ENCODE measurements at places on chromosomes 7 and 10.

DNA sequence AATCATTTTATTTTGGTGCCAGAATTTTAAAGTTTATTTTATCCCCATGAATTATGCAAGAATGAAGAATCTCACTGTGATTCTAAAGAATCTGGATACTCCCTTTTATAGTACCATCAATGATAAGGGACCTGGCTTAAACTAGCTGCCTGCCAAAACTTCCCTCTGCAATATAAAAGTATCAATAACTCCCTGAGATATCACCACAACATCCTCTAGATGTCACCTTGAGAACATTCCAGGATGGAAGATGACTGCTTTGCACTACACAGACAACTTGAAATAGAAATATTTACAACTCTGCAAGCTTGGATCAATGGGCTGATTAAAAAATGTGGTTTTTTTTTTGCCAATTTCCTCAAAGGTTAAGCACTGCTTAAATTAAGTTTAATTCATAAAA lies 142.1 kb downstream of the SLC25A13 start:
- no peak for DNase-seq

DNA sequence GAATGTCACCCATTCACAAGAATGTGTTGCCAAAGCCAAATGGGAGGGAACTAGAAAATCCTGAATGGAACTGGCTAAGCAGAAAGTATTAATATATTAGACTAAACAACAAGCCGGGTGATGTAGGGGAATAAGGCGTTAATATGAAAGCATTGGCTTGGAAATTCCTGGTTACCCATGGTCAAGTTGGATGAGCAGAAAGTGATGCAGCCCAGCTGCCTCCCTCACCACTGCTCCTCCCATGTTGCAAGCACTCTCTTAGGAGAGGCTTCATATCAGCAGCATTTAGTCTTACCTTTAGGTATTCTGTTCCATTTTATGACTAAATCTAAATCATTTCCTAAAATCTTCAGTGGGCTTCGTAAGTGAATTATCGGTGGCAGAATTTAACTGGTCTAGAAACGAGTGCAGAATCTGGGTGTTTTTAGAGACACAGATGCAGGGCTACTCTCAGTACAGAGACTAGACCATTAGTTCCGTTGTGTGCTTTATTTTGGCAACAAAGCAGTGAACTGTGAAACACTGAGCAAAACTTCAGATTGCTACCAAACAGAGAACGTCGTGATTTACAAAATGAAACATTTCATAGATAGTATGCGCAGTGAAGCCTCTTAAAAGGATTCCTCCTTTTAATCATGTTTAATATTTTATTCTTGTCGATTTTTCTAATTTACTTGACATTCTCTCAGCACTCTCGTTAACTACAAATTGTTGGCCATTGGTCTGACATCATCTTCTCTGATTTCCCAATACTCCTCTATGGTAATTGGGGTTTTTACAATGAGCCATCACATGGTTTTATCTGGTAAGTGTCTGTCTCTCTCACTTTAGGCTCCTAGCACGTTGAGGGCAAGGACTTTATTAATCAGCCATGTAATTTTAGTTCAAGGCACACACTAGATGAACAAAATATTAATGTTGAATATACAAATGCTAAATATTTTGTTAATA lies 22.0 kb upstream of the HGF start:
- no peak for DNase-seq

DNA sequence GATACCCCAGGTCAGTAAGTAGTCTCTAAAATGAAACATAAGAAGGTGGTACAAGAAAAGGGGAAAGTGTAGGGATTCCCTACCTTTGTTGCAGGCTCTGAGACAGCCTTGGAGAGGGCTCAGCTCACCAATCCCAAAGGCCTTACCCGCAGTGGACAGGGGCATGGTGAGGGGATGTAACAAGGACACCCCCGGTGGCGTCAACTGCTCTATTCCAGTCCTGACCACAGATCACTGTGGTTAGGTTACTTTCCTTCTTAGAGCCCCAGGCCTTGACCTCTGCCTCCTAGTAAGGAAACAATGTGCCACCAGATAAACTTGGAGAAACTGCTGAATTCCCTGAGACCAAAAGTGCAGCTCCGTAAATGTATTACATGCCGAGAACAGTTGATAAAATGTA lies 17.5 kb downstream of the PLXNA4 start:
- DNase-seq: no peak

DNA sequence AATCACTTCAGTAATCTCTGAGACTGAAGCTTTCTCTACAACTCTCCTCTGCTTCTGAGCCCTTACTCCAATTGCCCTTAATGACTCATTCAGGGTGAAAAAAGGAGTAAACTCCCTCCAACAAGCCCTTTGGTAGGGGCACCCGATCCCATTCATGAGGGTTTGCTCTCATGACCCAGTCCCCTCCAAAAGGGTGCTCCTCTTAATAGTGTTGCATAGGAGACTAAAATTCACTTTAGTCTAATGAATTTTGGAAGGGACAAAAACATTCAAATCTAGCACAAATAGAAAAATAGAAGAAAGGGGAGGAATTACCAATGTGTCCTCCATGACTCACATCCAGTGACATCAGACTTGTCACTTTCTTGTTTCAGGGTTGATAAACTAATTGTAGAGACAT lies 66.2 kb upstream of the CCNY start:
- no peak for DNase-seq

DNA sequence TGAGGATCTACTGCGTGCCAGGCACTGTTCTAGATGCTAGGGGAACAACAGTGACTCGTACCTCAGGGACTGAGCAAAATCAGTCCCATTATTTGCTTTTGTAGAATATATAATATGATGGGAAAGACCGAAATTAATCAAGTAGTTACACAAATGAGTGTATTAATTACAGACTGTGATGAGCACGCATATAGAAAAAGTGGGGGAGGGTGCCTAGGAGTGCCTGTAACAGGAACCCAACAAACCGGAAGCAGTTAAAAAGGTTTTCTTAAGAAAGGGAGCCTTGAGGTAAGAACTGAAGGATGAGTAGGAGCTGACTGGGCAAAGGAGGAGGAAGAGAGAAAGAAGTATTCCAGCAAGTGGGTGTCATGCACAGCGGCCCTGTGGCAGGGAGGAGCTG lies 28.2 kb upstream of the IL6 start:
- no peak for DNase-seq

GRCh38 chr10:4947635-4948596 lies 15.3 kb upstream of the AKR1C1 start:
- no peak for DNase-seq

- no peak for DNase-seq
Observed at GRCh38 chr10:60135020-60135419, 228.7 kb upstream of the CCDC6 start.

DNA sequence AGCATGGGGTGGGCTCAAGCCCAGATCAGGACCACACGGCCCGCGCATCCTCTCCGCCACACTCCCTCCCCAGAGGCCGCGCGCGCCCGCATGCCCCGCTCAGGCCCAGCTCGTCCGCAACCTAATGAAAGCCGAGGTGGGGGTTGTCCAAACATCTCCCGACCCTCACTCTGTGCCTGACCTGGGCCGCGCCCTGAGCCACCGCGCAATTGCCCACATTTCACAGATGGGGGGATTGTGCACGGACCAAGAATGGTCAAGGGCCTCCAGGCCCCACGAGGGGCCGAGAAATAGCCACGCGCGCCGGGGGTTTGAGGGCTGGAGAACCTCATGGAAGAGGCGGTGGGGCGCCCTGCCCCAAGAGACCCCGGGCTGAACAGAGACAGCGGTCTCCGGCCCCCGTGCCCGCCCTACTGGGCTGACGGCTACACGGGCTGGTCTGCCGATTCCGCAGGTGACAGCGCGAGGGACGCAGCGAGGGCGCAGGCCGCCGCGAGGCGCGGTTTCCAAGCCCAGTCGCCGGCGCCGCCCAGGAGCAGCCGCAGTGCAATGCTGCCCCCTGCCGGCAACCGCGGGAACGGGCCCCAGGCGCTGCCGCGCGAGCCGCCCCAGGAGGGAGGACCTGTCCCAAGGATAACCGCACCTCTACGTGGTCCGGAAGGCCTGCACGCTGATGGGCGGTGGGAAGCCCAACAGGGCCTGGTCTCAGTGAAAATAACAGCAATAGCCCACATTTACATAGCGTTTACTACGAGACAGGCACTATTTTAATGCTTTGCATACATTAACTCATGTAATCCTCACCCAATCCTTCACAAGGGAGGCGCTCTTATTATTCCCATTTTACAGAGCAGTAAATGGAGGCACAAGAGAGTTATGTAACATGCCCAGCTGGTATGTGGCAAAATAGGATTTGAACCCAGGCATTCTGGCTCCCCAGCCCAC lies 10.5 kb upstream of the GRID1 start:
- DNase-seq: peak; percentile 81

DNA sequence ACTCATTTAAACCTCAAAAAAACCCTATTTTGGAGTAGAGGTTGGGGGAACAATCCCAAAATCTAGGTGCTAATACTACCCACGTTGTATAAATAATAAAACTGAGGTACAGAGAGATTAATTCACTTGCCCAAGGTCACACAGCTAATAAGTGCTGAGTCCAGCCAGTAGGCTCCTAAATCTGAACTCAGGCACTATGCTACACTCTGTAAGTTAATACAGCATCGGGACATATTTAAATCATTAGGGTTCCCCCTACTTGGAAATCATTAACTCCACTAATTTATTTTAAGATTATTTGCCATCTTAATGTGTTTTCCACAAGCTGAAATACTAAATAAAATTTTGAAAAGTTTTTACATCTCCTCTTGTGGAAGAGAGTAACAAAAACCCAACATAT lies 24.2 kb downstream of the PIP4K2A start:
- no peak for DNase-seq

DNA sequence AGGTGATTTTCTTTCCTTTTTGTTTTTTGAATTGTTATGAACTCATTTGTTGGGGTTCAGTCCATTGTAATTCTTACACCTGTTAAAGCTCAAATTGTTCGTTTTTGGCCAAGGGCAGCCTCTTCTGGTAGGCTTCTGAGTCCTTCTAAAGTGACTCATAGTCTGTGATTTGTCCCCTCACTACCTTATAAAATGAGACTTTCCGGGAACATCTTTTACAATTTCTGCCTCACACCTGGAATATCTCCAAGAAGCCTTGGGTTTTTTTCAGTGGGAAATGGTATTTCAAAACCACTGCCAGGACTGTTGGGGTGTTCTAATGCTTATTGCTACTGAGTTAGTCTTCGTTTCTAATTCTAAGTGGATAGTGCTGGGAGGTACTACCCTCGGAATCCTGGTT lies 56.7 kb downstream of the BMPR1A start:
- DNase-seq: no peak

- DNase-seq: no peak
Observed at GRCh38 chr10:90167174-90168064, 466.0 kb downstream of the KIF20B start.

GRCh38 chr10:33145451-33146188 lies 187.6 kb upstream of the ITGB1 start:
- no peak for DNase-seq

DNA sequence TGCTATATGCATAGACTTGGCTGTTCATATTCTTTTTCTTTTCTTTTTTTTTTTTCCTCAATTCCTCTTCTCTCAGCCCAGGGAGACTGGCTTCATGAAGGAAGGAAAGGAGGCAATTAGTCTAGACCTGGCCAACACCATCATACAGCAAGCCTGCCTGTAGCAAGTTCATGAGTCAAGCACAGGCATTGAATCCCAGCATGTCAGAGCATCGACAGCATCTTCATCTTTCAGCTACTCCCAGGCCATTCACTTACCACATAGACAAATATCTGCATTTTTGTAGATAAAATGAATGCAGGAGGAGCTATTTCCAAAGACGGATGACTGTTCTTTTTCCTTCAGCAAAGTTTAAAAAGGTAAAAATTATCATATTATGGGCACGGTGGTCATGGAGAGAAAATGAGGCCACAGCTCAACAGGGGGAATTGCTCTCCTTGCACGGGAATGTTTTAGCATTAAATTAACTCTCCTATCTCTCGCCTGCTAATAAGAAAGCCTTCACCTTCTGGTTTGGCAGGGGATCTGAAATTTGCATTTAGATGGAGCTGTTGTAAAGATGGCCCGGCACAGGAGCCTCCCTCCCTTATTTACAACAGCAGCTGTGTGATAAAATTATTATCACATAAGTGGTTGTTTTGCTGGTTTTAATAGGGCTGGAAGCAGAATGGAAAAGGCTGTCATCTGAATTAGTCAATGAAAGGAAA lies 626.5 kb upstream of the AUTS2 start:
- no peak for DNase-seq

DNA sequence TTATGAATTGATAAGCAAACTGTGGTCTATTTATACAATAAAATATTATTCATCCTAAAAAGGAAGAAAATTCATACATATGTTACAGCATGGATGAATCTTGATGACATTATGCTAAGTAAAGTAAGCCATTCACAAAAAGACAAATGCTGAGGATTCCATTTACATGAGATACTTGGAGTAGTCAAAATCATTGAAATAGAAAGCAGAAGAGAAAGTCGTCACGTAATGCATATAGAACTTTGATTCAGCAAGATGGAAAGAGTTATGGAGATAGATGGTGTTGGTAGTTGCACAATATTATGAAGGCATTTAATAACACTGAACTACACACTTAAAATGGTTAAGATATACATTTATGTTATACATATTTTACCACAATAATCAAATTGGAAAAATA lies 309.7 kb upstream of the KLF6 start:
- no peak for DNase-seq

- DNase-seq: no peak
Observed at GRCh38 chr7:157476654-157477549, 140.1 kb downstream of the DNAJB6 start.

DNA sequence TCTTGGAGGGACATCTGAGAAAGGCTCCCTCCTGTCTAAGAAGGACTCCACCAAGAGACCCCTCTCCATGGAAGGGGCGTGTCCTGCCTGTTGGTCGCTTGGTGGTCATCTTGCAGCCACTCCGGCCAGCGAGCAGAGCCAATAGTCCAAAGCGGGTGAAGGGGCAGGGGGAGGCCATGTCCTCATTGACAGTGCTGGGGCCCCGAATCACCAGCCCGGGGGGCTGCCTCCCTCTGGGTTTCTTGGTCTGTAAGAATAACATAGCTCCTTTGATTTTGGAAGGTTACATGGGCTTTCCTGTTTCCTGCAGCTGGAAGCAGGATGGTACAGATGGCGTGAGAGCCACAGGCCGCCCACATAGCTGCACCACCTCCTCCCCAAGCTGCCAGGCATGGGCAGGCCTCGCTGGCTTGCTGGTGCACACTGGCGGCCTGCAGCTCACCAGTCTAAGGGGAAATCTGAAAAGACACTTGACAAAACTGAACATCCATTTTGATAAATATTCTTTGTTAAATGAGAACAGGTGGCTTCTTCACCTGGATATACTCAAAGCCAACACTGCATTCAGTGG lies 105.8 kb downstream of the ARHGAP22 start:
- no peak for DNase-seq

GRCh38 chr10:3281941-3282673 lies 109.5 kb upstream of the PITRM1 start:
- DNase-seq: no peak

Measured in right hindlimb (tissue), 1 donor.